ENCODE measurements at places on chromosomes 4 and X. TPM values are rescaled to one million over a fixed set of nuclear protein-coding genes. Genes with fewer than 3 reads are reported as not detected.

- H3K36me3 ChIP-seq, result no peaks in the 10 kb centered on the region
- H3K4me3 ChIP-seq, result no peak overlapping the region
- H3K4me1 ChIP-seq, result no peaks in the 10 kb centered on the region
- no peak for DNase-seq
- H3K27ac ChIP-seq, result no peak overlapping the region
- H3K27me3 ChIP-seq, result no peaks in the 10 kb centered on the region
Observed at GRCh38 chr4:10239982-10240654, 123.5 kb upstream of the WDR1 start.

FRMPD4 gene
- 0.03 TPM for total RNA-seq

- peaks cover 4% of the 10 kb centered on the region for H3K27me3 ChIP-seq
- no peak overlapping the region for H3K4me3 ChIP-seq
- H3K36me3 ChIP-seq, result no peaks in the 10 kb centered on the region
- no peak for DNase-seq
Observed at GRCh38 chrX:81308086-81308829, 106.4 kb downstream of the SH3BGRL start.

DNA sequence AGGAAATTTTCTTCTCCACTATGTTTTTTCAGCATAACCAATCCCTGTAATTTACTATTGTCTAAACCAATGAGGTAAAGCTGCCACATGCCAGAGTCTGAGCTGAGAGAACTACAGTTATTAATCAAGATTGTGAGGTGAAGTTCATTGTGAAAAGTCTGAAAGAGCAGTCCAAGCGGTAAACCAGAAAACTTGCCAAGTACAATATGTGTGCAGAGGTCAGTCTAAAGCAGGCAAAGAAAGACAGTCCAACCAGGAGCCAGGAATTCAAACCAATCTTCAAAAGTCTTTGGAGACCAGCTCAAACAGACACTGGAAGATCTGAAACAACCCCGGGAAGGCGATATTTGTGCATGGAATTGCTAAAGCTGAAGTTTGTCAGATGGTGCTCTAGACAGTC, 229.1 kb upstream of the POU3F4 start:
- no peaks in the 10 kb centered on the region for H3K4me1 ChIP-seq
- DNase-seq, result no peak
- H3K27ac ChIP-seq, result no peak overlapping the region
- peaks cover 1% of the 10 kb centered on the region for H3K36me3 ChIP-seq

CC2D2A gene
- 43.0 TPM for total RNA-seq

BEX3 gene
- 313 TPM for total RNA-seq

DNA sequence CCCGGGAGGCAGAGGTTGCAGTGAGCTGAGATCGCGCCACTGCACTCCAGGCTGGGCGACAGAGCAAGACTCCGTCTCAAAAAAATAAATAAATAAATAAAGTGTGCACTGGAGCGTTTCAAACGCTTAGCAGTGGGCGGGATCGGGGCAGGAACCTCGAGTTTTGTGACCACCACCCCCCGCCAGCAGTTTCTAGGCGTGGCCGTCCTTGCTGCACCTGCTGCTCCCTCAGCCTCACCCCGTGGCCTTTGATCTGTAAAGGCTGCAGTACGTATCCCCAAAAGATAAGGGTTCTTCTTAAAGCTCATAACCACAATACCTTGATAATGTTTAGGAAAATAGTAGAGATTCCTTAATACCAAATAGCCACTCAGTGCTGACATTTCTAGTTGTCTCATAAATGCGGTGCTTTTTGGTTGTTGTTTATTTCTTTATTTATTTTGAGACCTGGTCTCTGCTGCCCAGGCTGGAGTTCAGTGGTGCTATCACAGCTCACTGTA, 33.2 kb downstream of the PCGF3 start:
- no peak overlapping the region for H3K4me3 ChIP-seq
- H3K27ac ChIP-seq, result no peak overlapping the region
- peaks cover 5% of the 10 kb centered on the region for H3K27me3 ChIP-seq
- DNase-seq, result no peak
- H3K4me1 ChIP-seq, result peaks cover 2% of the 10 kb centered on the region
- peaks cover 28% of the 10 kb centered on the region for H3K36me3 ChIP-seq

LEF1 gene
- total RNA-seq, result 15.9 TPM

DNA sequence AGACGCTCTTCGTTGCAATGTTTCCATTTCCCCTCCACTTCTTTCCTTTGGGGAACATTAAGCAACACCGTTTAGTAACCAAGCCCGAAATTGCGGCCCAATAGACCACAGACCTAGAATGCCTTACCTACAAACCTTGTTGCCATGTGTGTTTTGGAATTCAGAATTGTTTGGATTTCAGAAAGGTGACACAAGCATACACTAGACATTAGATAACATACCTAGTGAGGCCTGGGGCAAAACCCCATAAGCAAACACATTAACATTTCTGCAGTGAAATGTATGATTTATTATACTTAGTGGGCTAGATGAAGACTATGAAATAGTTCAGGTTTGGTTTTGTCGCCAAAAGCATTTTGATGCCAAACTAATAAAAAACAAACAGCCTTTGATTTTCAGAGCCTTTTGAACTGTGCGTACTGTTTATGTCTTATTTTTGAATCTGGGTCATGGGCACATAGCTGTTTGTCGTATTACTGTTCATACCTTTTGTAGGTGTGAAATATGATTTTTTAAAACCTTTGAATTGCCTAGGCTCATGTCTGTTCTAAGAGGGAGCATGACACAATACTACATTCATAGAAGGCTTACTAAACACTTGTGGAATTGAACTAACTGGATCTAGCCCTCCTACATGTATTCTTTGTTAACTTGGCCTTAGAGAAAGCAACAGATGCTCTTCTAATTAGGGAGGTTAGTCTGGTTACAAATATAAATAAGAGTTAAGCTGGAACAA, 88.6 kb upstream of the TMEM164 start:
- H3K4me1 ChIP-seq, result no peaks in the 10 kb centered on the region
- no peaks in the 10 kb centered on the region for H3K27me3 ChIP-seq
- H3K27ac ChIP-seq, result no peak overlapping the region
- H3K4me3 ChIP-seq, result no peak overlapping the region
- DNase-seq, result no peak

- H3K27me3 ChIP-seq, result peaks cover 1% of the 10 kb centered on the region
- DNase-seq, result no peak
- H3K4me3 ChIP-seq, result no peak overlapping the region
Observed at GRCh38 chr4:108157655-108158054, 11.1 kb downstream of the LEF1 start.

- no peak overlapping the region for H3K27ac ChIP-seq
- no peaks in the 10 kb centered on the region for H3K36me3 ChIP-seq
- no peak for DNase-seq
- H3K4me1 ChIP-seq, result peaks cover 11% of the 10 kb centered on the region
Observed at GRCh38 chr4:173937631-173938270, 345.7 kb downstream of the FBXO8 start.

DNA sequence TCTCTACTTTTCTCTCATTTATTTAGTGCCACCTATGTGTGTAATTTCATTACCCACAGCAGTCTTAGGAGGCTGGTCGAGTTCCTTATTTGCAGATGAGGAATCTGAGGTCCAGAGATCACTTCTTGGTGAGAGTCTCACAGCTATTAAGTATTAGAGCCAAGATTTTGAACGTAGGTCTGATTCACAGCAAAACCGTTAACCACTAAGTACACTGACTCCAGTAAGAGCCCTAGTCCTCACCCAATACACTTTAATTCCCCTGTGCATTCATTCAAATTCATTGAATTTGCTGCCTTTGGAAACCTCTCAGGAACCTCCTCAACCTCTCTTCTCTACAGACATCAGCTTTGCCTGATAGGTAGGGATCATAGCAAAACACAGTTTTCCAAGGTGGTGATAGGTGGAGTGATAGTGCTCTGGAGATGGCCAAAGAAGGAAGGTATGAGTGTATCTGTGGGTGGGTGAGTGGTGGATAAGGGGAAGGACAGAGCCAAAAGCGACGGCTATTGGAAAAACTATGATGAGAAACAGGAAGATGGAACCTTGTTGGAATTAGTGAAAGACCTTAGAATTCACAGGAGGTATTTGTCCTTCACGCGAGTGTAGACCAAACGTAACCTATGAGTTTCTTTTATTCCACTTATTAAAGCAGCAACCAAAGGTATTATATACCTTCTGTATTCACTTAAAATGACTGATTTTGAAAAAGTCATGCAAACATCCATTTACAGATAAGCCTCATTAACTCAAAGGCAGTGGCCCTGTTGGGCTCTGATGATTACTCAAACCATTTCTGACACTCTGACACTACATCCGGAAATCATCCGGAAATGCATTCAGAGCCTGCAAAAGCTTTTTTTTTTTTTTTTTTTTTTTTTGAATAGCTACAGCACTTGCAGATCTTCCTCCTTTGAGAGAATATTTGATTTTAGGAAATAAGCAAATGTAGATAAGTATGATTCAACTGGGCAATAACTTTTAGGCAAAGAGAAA, 6.3 kb downstream of the FMR1 start:
- H3K36me3 ChIP-seq, result no peaks in the 10 kb centered on the region
- no peak for DNase-seq
- peak overlapping the region; percentile 15 for H3K27ac ChIP-seq
- H3K4me3 ChIP-seq, result no peak overlapping the region
- H3K27me3 ChIP-seq, result no peaks in the 10 kb centered on the region
- H3K4me1 ChIP-seq, result peaks cover 46% of the 10 kb centered on the region

GNRHR gene
- not detected for total RNA-seq

GRCh38 chr4:1216869-1217294, 32.0 kb downstream of the CTBP1 start:
- DNase-seq, result no peak
- H3K27me3 ChIP-seq, result peaks cover 6% of the 10 kb centered on the region
- H3K27ac ChIP-seq, result no peak overlapping the region
- H3K36me3 ChIP-seq, result peaks cover 15% of the 10 kb centered on the region

- no peak overlapping the region for H3K27ac ChIP-seq
- H3K27me3 ChIP-seq, result peaks cover 2% of the 10 kb centered on the region
- H3K4me1 ChIP-seq, result peaks cover 3% of the 10 kb centered on the region
Observed at GRCh38 chr4:73715659-73716058, 24.7 kb upstream of the CXCL8 start.

CT45A1 gene
- total RNA-seq, result not detected

HSFX3 gene
- total RNA-seq, result not detected

- peaks cover 17% of the 10 kb centered on the region for H3K4me1 ChIP-seq
- H3K27ac ChIP-seq, result no peak overlapping the region
- DNase-seq, result no peak
- H3K4me3 ChIP-seq, result no peak overlapping the region
- peaks cover 3% of the 10 kb centered on the region for H3K27me3 ChIP-seq
Observed at GRCh38 chr4:129110931-129111330, 15.0 kb downstream of the C4orf33 start.

NHSL2 gene
- total RNA-seq, result 57.6 TPM

SYN1 gene
- total RNA-seq, result 2.9 TPM

MAGEE1 gene
- total RNA-seq, result 3.2 TPM

DNA sequence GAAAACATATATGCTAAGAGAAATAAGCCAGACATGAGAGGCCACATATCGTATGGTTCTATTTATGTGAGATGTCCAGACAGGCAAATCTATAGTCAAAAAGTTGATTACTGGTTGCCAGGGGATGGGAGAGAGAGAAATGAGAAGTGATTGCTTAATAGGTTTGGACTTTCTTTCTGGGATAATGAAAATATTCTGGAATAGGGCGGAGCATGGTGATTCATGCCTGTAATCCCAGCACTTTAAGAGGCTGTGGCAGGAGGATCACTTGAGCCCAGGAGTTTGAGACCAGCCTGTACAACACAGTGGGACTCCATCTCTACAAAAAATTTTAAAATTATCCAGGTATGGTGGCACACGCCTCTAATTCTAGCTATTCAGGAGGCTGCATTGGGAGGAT, 22.4 kb downstream of the RBM47 start:
- H3K27me3 ChIP-seq, result no peaks in the 10 kb centered on the region
- H3K27ac ChIP-seq, result no peak overlapping the region
- no peak overlapping the region for H3K4me3 ChIP-seq
- H3K36me3 ChIP-seq, result peaks cover 3% of the 10 kb centered on the region
- H3K4me1 ChIP-seq, result no peaks in the 10 kb centered on the region

RASL11B gene
- 0.64 TPM for total RNA-seq
